Left lung (tissue), 14 donors: ENCODE measurements at places on chromosomes 3 and 15. TPM values are rescaled to one million over a fixed set of nuclear protein-coding genes. Genes with fewer than 3 reads are reported as not detected.

DNA sequence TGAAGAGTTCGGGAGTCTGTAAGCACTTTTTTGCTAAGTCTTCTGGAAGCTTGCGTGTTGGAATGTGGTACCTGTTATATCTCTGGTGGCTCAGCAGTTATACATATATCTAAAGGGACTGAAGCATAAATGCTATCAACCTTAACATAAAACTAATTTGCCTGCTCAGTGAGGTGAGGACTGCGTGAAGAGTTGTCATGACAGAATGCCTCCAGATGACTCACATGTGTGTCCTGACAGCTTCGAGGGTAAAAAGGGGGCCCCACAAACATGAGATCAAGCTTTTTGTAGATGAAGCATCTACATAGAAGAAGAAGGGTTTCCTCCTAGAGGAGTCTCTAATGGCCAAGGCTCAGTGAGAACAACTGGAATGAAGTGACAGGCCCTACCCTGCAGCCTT is 88.8 kb upstream of the C3orf80 start:
- peaks cover 22% of the 10 kb centered on the region for H3K4me1 ChIP-seq
- H3K36me3 ChIP-seq = no peaks in the 10 kb centered on the region
- no peak overlapping the region for H3K4me3 ChIP-seq
- no peak for DNase-seq
- no peaks in the 10 kb centered on the region for H3K27me3 ChIP-seq

GRCh38 chr3:86737517-86737916 is 253.4 kb downstream of the VGLL3 start:
- no peak overlapping the region for H3K4me3 ChIP-seq
- no peaks in the 10 kb centered on the region for H3K36me3 ChIP-seq
- H3K27ac ChIP-seq = no peak overlapping the region
- H3K4me1 ChIP-seq = no peaks in the 10 kb centered on the region
- H3K27me3 ChIP-seq = no peaks in the 10 kb centered on the region
- no peak for DNase-seq

DNA sequence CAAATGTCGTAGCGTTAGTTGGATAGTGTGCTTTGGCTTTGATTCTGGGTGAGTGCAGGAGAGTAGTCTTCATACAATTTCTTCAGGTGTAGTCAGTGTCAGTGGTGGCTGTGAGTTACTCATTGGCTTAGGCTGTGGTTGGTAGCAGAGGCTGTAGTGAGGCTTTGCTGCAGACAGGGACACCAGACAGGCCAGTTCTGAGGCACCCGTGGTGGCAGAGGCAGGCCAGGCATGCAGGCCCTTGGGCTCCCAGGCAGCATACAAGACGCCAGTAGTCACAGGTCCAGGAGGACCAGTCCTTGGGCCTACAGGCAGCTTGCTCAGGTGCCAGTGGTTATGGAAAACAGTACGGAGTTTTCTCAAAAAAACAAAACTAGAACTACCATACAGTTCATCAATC is 61.3 kb downstream of the DMXL2 start:
- H3K4me1 ChIP-seq = no peaks in the 10 kb centered on the region
- H3K27me3 ChIP-seq = no peaks in the 10 kb centered on the region
- DNase-seq = no peak
- peaks cover 17% of the 10 kb centered on the region for H3K36me3 ChIP-seq

GRCh38 chr3:138448631-138449030 is 14.2 kb downstream of the ESYT3 start:
- H3K27me3 ChIP-seq = no peaks in the 10 kb centered on the region
- DNase-seq = no peak
- H3K4me1 ChIP-seq = no peaks in the 10 kb centered on the region
- no peak overlapping the region for H3K27ac ChIP-seq

The GATM gene
- 5.4 TPM for total RNA-seq

The SNTN gene
- not detected for total RNA-seq

- no peaks in the 10 kb centered on the region for H3K36me3 ChIP-seq
- no peaks in the 10 kb centered on the region for H3K27me3 ChIP-seq
- peaks cover 4% of the 10 kb centered on the region for H3K4me1 ChIP-seq
- DNase-seq = no peak
- no peak overlapping the region for H3K27ac ChIP-seq
- H3K4me3 ChIP-seq = no peak overlapping the region
These were observed 50.1 kb downstream of the CMSS1 start for GRCh38 chr3:99867594-99868310.
